ENCODE measurements at places on chromosomes 4 and X.

GRCh38 chrX:128975745-128976144, 547.5 kb downstream of the SMARCA1 start:
- DNase-seq = peak; percentile 4

DNA sequence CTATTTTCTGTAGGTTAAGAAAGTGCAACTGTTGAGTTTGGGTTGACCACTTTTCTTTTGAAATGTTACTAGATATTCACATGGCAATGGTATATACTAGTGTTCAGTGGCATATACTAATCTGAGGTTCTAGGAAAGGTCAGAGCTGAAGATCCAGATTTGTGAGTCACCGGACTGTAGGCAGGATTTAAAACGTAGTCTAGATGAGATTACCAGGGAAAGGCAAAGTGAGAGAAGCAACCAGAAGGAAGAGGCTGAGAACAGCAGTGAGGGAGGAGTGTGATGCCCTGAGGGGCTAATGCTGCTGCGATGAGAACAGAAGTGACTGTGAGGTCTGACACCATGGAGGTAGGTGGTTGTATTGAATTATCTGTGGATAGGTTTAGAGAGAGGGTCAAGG, 9.7 kb upstream of the PLA2G12A start:
- DNase-seq = no peak

- DNase-seq = no peak
Measured at GRCh38 chrX:85243155-85243554, 424 bp downstream of the SATL1 start.

- peak; percentile 68 for DNase-seq
Measured at GRCh38 chr4:69984030-69984443, 11.7 kb upstream of the STATH start.

DNA sequence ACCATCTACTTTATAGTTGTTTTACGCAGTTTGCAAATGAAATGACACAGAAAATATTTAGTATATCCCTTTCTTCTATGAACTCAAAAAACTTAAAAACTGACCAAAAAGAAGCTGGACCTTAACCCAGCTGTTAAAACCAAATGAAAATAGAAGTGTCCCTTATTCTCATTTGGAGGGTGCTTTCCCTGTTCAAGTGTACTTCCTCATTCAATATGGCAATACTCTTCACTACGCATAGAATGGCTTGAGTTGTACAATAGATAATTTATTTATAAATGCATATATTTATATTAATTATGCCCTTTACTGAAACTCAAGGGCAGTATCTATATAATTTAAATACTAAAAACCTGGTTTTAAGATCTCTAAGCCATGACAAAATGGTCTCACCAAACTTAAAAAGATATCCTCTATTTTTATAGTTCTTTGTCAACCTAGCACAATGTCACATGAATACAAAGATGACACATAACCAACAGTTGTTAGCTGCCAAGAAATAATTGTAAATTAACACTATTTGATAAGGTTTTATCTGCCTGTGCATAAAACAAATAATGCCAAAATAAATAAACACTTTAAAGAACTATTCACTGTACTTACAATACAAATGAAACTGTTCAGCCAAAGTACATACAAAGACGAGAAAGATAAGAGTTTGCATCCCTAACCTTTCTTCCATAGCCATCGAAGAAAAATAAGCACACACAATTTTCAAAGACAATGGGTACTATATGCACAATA, 25.2 kb downstream of the YTHDC1 start:
- DNase-seq = no peak

DNA sequence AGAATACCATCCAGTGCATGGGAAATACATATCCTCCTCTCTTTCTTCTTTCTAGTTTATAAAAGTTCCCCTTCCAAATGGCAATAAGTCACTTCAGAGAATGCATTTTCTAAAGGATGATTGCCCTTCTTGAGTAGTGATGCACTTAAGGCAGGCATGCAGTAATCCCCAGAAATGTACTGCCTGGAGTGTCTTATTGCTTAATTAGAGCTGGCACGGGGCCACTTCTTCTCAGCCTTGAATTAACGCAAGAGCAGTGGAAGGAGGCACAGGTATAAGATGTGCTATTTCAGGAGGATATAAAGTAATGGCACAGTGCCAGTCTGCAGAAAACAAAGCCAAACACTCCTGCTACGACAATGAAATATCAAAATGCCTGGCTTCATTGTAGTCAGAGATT, 371.4 kb upstream of the FAM241A start:
- no peak for DNase-seq

GRCh38 chrX:109623997-109624396, 975 bp downstream of the KCNE5 start:
- no peak for DNase-seq

GRCh38 chr4:112545346-112545745, 29.4 kb upstream of the NEUROG2 start:
- DNase-seq = no peak

DNA sequence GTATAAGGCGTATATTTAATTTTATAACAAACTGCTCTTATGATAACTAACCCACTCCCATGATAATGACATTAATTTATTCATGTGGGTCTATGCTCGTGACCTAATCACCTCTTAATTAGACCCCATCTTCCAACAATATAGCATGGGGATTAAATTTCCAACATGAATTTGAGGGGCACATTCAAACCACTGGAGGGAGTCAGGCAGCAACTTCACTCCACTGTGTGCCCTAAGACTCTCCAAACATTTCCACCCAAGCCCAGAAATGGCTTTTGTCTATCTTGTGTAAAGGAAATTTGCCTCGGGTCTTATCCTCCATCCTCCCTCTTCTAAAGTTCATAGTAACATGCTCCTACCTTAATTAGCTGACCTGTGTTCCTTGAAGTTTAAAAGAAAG, 616.1 kb upstream of the CPEB2 start:
- no peak for DNase-seq

- no peak for DNase-seq
Measured at GRCh38 chrX:135340831-135341230, 31.6 kb downstream of the ETDC start.

DNA sequence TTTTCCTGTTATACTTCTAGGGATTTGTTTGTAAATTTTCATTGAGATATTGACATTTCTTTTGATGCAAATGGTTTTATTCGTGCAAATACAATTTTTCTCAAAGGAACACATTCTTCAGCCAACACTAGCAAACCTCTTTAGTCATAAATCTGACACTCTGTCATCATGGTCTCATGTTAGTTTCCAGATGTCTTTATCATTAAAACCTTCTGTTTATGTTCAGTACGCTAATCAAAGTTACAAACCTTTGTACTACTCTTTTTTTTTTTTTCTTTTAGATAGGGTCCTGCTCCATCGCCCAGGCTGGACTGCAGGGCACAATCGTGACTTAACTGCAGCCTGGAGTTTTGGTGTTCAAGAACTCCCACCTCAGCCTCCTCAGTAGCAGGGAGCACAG, 7.1 kb downstream of the SLC25A31 start:
- no peak for DNase-seq

- no peak for DNase-seq
Measured at GRCh38 chrX:2385224-2385623, 115.6 kb downstream of the DHRSX start.

DNA sequence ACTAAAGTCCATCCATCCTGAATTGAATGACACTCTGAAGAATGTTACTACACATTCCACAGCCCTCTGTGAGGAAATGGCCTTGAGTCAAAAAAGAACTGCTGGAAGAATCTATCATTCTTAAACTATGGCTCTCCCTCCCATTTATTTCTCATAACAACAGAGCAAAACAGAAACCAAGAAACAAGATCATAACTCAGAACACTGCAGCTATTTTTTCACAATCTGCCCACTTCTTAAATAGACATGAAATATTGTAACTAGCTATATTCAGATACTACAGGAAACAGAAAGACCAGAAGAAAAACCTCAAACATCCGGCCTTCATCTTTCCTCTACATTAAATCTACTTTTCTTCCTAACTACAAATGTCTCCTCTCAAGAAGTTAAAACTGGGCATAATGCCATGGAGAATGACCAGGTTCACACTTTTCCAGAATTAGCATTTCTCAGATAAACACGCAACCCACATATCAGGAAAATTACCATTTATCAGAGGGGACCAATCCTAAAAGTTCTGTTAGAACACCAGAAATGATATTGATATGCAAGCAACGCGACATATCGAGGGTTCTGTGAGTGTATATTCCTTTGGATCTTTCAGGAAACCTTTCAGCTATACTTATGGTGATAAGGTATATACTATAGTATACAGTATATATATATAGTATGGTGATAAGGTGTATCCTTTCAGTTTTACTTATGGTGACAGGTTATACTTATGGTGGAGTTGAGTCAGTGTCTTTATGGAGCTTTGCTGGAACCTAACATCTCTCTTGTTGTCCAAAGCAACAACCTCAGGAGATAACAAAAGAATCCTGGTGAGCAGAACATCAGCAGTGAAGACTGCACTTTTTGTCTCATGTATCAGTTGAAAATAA, 60.4 kb upstream of the IRF2 start:
- no peak for DNase-seq

- DNase-seq = no peak
Measured at GRCh38 chrX:12970691-12971202, 4.2 kb upstream of the TMSB4X start.

- DNase-seq = no peak
Measured at GRCh38 chrX:38304010-38304409, 23.3 kb downstream of the RPGR start.

DNA sequence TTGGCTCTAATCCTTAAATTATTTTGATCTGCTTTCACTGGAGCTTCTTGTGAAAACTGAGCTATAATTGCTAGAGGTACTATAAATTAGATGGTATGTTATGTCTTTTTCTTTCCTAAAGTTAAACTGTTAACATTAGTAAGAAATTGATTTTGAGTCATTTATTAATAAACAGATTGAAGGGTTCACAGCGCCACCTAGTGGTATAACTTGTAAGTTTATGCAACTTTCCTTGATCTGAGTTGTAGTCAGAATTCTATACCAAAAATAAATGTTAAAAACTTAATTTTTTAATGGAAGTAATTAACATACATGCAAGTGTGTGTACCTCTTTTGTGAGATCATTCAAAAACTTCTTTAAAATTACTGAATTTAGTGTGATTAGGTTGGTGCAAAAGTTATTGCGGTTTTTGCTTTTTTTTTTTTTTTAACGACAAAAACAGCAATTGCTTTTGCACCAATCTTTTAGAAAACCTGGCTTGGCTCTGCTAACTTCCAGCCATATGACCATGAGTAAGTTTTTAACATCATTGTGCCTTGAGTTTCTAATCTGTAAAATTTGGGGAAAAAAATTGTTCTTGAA, 151.5 kb downstream of the CENPC start:
- no peak for DNase-seq

DNA sequence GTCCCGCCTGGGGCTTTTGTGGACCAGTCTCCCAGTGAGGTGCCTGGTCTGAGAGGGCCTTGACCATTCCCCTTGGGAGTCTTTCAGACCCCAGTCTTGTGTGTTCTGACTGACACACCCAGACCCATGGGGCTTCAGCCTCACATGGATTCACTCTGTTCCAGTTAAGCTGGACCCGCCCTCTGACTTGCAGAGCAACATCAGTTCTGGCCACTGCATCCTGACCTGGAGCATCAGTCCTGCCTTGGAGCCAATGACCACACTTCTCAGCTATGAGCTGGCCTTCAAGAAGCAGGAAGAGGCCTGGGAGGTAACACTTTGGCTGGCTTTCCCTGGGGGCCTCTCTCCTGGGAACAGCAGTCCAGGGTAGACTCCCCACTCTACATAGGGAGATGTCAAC, 6.8 kb downstream of the IL9R start:
- DNase-seq = no peak

GRCh38 chrX:43970528-43970927, 2.7 kb downstream of the NDP start:
- DNase-seq = no peak

GRCh38 chrX:20227116-20227515, 39.6 kb downstream of the RPS6KA3 start:
- DNase-seq = no peak

- DNase-seq = no peak
Measured at GRCh38 chr4:146842876-146843275, 102.8 kb downstream of the TTC29 start.

GRCh38 chr4:143186212-143186611, 1.5 kb downstream of the USP38 start:
- no peak for DNase-seq

GRCh38 chrX:154313147-154313546, 17.6 kb downstream of the TKTL1 start:
- DNase-seq = no peak

DNA sequence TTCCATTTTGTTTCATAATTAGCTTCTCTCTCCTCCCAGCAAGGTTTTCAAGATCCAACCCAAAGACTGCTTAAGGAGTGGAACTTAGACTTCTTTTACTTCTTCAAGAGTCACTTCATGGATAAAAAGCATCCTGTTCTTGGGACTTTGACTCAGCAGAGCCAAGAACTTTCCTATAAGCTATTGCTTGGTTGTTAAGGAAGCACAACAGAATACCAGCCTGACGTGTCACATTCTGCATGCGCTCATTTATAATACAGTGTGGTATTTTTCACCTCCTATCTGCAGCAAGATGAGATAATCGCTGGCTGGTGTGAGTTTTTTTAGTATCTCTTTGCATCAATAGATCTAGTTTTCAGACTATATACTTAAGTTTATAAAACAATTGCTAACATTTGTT, 152.1 kb downstream of the PALLD start:
- no peak for DNase-seq

GRCh38 chr4:5203993-5204310, 152.7 kb downstream of the STK32B start:
- DNase-seq = no peak

DNA sequence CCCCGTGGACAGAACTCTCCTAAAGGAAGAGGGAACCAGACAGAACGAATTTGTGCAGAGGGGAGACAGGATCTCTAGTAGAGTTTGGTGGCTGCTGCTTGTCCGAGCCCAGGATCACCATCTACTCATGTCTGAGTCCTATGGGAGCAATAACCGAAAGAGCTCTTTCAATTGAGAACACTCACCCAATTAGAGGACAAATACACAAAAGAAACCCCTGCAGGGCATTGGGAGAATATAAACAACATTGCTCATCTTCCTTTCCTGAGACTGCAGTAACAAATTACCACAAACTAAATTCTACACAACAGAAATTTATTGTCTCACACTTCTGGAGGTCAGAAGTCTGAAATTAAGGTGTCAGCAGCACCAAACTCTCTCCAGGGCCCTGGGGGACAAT, 65.6 kb downstream of the SPINK2 start:
- DNase-seq = no peak

Measured in NCI-H1436 treated with DMSO at 0.1 percent for 48 hours (cell line).